ENCODE measurements at places on chromosomes 6 and 20.
A peak's percentile ranks its signal among the peaks of the same experiment; 100 is the strongest.

- no peak for DNase-seq
Measured at GRCh38 chr6:128097009-128097408, 196.2 kb upstream of the THEMIS start.

DNA sequence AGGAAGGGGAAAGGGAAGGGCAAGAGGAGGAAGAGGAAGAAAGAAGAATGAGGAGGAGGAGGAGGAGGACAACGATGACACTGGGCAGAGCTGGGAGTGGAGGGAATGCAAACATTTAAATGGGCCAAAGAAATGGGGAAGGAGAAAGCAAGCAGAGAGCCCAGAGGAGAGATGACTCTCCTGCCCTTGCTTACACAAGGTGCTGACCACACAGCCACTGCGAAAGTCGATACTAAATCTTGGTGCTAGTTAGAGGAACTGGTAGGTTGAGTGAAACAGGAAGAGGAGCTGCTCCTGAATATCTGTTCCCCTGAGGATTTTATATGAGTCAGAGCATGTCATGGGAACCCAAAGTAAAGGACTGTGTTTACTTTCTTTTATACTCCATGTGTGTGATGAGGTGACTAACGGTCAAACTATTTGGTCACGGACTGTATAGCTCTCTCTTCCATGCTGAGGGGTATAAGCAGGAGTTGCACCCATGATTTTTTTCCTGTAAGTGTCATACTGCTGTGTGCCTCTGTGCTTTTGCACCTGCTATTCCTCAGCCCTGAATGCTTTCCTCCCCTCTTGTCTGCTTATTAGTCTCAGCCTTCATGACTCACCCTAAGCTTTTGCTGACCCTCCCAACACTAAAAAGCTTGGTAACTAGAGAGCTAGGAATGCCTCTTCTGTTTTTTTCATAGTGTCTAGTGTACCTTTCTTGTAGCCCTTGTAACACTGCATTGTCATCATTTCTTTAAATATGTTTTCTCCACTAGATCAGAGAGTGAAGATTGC, 9.5 kb upstream of the PAQR8 start:
- no peak for DNase-seq

DNA sequence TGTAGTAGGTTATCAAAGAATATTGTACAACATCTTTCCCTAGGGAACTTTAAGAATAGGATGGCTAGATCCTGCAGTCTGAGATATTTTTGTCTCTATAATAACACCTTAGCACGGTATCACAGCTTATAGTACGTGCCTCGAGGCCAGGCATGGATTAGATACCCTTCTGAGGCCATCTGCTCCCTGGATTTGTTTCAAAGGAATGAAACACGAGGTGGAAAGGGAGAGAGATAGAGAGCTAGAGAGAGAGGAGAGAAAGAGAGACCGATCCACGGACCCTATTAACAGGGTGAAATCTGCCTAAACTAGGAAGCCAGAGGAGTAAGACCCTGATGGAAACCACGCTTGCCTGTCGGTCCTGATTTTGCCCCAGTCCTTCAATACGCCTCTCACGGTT, 92.5 kb downstream of the CD83 start:
- DNase-seq, result no peak

DNA sequence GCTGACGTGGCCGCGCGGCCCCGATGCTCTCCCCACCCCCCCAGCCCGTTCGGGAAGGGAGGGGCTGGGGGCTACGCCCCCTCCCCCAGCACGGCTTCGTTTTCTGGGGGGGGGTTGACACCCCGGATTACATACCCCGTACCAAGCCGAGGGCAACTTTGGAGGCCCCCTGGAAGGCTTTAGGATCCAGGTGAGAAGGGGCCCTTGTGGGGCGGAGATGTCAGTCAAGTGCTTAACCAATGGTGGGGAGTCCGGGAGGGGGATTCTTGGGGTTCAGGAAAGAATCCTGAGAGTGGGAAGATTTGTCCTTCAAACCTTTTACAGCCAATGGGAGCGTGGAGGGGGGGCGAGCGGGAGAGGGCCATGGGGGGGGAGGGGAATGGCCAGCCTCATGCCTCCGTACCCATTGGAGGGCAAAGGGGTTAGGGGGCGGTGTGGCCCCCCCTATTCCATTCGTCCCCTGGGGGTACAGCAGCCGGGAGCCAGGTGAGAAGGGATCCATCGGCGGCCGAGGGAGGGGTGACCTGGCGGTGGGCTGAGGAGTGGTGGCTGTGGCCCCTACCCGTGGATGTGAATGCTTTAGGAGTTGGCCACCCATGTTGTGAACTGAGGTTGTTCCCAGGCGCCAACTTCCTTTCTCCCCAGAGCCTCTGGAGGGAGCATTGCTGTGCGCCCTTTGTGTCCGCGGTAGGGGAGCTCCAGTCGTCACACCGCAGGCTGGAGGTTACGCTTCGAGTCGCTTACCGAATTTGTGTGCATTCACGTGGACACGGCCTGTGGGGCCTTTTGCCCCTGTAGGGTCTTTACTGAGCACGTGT, 682 bp downstream of the BRD2 start:
- DNase-seq, result peak; percentile 76

DNA sequence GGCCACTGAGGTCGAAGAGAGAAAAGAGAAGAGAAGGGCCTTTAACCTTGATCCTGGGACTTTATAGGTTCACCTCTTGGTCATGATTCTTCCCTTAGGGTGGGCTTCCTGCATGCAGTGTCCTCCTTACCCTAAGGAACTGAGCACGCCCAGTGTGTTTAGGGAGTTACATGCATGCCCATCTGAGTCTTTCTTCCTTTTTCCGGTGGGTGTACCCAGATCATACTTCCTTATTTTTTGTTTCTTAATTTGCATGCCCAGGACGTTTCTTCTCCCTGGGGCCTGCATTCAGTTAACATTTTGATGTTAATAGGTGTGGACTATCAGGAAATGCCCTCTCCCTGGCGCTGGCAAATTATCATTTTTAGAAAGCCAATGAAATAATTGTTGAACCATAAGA, 91.5 kb downstream of the HTR1B start:
- DNase-seq, result no peak

- DNase-seq, result no peak
Measured at GRCh38 chr20:4667836-4668235, 53.9 kb upstream of the PRND start.

DNA sequence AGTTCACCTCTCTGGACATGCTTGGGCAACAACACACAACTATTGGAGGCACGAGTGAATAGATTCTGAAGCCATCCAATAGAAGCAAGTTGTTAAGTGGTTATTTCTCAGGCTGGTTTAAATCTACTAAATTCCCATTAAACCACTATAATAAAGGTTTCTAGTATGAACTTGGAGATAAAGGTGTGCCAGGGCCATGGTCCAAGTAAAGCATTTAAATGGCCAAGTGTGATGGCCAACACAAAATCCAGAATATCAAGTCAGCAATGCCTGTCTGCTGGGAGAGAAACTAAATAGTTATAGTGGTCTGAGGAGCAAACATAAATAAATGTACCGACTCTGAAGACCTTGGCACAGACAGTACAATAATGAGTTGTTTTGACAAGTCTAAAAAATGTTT, 294.3 kb upstream of the STXBP5 start:
- no peak for DNase-seq

DNA sequence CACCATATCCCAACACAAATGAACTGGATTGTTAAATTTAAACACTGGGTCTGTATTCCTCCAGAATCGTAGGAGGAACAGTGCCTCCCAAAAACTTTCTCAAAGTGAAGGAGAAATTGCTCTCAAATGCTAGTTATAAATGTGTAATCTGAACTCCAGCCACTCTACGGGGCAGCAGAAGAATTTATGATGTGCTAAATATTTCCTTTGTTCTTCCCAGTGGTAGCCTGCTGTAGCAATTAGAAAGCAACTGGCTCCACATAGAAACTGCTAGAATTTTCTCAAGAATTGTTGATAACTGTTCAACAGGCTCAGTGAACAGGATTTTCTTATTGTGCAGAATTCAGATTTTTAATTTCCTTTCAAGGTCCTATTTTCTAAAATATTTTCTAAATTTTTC, 49.8 kb upstream of the EYA4 start:
- no peak for DNase-seq

- no peak for DNase-seq
Measured at GRCh38 chr20:57899554-57899953, 189.7 kb upstream of the PMEPA1 start.

DNA sequence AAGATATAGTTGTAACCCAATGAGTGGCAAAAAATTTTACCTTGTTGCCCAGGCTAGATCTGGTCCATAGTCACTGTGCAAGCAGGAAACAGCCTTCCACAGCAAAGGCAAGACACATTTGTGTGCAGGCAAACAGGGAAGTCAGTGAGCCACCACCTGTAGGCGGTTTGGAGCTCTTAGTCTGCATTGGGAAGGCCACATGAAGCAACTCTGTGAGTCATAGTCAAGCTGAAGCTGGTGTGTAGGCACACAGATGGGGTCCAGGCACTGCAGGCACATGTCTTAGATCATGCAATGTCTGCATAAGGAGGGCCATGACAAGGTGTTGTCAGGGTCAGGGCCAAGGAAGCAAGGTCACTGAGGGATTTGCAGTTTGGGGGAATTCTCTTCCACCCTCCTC, 543.2 kb upstream of the EPHA7 start:
- no peak for DNase-seq
